ENCODE measurements at places on chromosomes 2 and 18. TPM values are rescaled to one million over a fixed set of nuclear protein-coding genes. Genes with fewer than 3 reads are reported as not detected.

The IL36A gene
- polyA plus RNA-seq = not detected

The CIB4 gene
- not detected for polyA plus RNA-seq

The SATB2 gene
- 2.0 TPM for polyA plus RNA-seq

The CPO gene
- polyA plus RNA-seq = 0.90 TPM

The DCC gene
- 0.99 TPM for polyA plus RNA-seq

The ORC4 gene
- 45.7 TPM for polyA plus RNA-seq

The AQP12A gene
- not detected for polyA plus RNA-seq

The SERPINB8 gene
- 0.50 TPM for polyA plus RNA-seq

DNA sequence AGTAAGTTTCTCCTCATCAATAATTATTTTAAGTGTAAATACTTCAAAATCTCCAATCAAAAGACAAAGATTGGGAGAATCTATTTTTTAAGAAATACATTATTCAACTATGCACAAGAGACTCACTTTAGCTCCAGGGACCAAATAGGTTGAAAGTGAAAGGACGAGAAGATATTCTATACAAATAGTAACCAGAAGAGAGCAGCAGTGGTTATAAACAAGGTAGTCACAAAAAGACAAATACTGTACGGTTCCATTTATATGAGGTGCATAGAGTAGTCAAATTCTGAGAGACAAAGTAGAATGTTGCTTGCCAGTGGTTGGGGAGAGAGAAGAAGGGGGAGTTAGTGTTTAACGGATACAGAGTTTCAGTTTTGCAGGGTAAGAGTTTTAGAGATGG, 69.8 kb downstream of the POU3F3 start:
- no peak for DNase-seq

GRCh38 chr2:23312996-23313606, 71.9 kb upstream of the KLHL29 start:
- peak; percentile 84 for DNase-seq

DNA sequence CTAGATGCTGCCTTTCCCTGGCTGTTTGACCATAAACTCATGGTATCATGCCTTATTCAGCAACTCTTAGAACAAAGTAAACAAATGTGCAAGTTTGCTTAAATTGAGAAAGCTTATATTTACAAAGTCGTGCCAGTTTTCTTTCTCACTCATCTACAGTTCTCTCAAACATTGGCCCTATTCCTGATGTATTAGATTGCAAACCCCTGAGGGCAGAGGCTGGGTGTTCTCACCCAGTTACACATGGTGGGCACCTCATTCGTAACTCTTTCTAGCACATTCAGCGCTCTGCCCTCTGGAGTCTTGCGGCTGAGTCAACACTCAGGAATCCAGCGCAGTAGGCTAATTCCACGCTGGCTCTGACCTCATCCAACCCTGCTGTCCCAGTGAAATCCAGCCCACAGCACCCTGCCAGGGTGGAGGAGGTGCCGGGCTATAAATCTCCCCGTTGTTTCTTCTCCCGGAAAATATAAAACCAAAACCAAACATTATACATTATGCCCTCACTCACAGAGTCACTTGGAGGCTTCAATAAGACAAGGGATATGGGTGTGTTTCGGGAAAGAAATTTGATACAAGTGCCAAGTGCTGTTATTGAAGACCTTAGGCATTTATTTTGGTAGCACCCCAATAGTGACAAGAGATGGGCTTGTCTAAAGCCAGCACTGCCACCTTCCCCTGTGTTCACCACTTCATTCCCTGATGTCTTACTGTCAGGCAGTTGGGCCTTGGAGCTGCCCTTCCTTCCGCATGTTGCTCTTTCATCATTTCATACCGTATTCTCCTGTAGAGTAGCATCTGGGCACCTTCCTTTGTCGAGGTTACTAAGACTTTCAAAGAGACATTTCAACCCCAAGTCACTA, 287.4 kb downstream of the PRKCE start:
- DNase-seq = peak; percentile 31

- no peak for DNase-seq
Measured at GRCh38 chr2:237201461-237202287, 116.0 kb downstream of the COPS8 start.

DNA sequence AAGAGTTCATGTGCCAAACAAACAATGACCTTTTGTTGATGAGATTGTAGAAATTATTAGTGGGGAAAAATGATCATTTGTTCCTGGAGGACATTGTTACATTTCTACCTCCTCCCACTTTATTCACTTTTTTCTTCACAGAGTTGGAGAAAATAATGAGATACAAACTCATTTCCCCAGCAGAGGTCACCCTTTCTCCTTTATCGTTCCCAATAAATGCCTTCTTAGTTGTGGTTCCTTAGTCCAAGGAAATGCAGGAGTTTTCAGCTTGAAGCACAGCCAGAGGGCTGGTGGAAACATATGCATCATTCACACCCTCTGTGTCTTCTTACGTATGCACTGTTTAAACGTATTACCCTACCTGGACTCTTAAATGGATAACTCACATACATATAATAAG, 108.8 kb downstream of the SLC4A3 start:
- peak; percentile 87 for DNase-seq

DNA sequence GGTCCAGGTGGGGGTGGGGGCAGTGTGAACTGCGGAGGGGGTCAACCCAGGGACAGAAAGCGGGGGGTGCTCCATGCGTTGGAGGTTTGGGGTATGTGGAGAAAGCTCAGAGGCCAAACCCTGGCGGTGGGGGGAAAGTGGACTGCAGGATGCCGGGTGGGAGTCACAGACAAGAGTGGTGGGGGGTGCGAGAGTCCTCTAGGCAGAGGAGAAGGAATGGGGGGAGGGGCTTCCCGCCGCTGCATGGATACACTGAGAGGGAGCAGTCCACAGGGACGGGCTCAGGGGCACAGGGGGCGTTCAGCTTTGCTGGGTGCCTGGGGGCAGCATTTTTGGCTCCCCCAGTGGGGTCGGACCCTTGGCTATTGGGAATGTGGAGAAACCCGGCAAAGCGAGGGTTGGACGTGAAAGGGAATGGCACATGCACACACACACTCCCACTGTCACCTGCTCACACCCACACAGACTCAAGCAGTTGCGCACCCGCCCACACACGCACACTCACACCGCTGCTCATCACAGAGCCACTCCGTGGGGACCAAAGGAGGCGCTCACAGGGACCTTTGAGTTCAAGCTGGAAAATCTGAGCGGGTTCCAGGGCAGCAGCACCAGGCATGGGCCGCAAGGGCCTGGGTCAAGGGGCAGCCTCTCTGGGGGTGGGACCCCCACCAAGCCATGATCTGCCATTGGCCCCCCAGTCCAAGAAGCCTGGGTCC, 7.7 kb downstream of the GBX2 start:
- DNase-seq = peak; percentile 47

DNA sequence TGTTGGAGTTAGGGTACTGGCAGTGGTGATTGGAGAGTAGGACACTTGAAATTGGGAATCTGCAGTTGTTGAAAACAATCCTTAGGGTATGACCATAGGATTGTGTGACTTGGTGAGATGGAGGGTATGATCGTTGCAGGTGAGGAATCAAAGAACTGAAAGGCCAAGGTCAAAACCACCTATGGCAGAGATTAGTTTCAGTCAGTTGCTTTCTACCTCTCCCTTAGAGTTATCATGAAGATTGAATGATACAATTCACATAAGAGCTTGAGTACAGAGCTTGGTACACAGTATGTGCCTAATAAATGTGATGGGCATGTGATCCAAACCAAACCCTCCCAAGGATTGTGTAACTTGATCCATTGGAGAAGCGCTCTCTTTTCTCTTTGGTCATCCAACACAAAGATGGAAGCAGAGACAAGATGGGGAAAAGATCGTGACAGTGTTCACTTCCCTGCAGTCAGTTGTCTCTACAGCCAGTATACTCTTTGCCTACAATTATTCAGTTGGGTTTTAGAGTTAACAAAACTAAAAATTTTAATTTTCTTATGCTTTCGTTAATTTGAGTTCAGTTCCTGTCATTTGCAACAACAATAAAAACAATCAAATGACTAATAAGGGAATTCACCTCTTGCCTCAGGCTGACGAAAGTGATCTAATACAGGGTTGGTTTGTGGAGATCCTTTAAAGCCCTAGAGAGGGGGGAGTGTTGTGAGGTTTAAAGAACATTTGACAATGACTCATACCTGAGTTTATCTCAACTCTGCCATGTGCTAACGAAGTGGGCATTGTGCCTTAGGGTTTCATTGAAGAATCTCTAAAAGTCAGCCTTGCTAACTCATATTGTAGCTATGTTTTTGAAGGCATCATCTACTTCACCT, 14.8 kb upstream of the SMAD2 start:
- no peak for DNase-seq

DNA sequence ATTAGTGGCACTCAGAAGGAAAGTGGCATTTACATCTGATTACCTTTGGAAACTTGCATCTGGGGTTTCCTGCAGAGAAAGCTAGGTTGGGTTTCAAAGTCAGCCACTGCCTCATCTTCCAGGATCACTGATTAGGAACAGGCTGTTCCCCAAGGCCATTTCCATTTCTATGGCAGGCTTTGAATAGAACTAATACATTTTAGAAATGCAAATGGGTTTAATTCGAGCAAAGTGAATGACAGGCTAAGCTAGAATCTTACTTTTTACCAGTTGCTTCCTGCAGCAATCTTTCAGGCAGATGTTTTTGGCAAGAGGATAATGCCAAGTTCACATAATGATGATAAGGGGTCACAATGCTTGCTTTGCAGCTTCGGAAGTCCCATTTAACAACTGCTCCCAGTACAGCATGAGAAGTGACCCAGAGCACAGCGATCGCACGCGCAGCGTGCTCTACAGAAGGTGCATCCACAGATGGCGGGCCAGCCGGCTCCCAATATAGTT, 336.7 kb downstream of the LPIN1 start:
- DNase-seq = peak; percentile 83

GRCh38 chr2:158191076-158191895, 89.6 kb downstream of the UPP2 start:
- DNase-seq = peak; percentile 32

DNA sequence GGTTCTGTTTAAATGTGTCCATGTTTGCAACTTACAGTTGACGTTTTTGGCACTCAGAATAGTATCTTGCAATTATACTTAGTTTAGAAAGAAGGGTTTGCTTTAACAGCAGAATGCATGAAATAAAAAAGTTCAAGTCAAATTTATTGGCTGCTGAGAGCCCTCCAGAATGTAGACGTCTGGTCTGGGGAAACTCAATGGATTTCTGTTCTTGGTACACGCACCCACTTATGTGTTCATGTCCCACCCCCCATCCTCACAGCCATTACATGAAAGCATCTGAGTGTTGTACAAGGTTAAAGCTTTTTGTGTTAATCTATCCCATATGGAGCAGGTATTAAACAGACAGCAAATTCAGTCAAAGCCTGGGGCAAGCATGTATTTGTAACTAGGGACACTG, 219.5 kb downstream of the SOX11 start:
- DNase-seq = no peak

- DNase-seq = peak; percentile 45
Measured at GRCh38 chr2:102233132-102233884, 46.5 kb downstream of the IL1RL2 start.

DNA sequence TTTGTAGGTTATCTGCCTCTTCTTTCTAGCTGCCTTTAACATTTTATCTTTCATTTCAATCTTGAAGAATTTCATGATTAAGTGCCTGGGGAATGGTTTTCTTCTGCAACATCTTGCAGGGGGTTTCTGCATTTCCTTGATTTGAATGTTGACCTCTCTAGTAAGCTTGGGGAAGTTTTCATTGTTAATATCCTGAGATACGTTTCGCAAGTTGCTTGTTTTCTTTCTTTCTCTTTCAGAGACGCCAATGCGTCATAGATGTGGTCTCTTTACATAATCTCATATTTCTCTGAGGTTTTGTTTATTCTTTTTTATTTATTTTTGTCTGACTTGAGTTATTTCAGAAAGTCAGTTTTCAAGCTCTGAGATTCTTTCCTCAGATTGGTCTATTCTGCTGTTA, 225.7 kb downstream of the XIRP2 start:
- no peak for DNase-seq

DNA sequence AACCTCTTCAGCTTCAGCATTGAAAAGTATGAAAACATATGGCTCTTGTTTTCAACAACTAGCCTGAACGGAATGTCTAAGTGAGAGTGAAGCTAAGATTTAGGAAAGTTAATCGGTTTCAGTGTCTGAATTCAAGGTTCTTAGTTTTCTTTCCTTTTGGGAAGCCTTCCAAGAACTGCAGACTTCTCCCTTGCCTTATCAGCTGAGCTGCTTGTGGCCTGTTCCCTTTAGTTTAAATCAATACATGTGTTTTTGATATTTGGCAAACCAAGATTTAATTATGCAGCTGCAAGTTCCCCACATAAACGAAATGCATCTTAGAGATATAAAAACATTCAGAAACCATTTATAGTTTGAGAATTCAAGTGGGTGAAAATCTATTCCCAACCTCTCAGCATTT, 274.3 kb upstream of the NRP2 start:
- no peak for DNase-seq

DNA sequence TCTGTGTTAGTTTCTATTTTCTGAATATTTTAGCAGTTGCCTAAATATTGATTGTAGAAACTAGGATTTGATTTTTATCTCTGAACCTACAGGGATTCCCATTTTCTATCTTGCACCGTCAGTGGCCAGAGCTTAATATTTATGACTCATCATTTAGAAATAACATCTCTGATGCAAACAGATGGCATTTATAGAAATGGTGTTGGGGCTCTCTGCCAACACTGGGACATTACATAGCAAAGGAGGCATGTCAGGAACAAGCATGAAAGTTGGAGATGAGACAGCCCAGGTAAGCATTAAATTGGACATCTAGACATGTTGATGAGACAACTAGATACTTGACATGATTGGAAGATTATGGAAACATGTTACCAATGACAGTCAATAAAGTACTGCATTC, 165.3 kb upstream of the SYT4 start:
- DNase-seq = no peak

DNA sequence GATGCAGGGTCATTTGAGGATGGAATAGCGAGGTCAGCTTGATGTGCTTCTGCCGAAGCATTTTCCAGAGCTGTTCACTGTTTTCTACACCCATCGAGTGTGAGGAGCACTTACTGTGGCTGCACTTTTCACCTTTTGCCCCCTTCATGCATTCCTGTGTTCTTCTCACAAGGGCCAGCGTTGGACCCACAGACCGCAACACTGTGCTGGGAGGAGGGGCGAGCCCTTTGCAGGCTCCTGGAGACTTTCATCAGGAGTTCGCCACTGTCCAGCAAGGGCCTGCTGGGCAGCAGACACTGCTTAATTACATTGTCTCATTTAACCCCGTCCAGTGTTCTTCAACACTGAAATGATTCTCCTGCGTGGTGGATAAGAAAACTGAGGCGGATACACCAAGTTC, 29.9 kb downstream of the CYP26B1 start:
- no peak for DNase-seq
